Frontal cortex (tissue), 4 donors: ENCODE measurements at places on chromosomes 2 and 18.

DNA sequence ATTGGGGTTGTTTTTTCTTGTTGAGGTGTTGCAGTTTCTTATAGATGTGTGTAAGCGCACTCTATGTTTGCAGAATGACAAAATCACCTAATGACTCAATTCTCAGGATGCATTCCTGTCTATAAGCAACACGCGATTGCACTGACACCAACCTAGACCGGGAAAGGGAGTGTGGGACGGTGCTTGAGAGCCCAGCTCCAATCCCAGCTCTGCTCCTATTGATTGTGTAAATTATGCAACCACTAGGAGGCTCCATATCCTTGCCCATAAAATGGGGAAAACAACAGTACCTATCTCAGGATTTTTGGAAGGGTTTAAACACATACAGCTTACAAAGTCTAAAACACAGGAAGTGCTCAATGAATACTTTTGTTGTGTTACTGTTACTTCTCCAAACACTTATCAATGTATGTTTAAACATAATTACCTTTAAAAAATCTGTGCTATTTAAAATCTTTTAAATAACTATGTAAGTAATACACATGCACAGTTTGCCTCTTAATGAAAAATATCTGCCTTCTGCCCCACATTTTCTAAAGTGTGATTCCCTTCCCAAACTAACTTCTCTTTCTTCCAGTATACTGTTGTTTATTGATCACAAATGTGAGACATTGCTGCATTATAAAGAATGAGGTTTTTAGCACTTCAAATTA lies 132.5 kb downstream of the SPHKAP start:
- DNase-seq: no peak

GRCh38 chr2:55031505-55031904 lies 18.7 kb downstream of the RTN4 start:
- DNase-seq: no peak

GRCh38 chr2:239024226-239024625 lies 176.3 kb downstream of the TWIST2 start:
- no peak for DNase-seq

GRCh38 chr2:101012706-101013181 lies 10.7 kb downstream of the RPL31 start:
- DNase-seq: no peak
